ENCODE measurements at places on chromosomes 11 and 22.

DNA sequence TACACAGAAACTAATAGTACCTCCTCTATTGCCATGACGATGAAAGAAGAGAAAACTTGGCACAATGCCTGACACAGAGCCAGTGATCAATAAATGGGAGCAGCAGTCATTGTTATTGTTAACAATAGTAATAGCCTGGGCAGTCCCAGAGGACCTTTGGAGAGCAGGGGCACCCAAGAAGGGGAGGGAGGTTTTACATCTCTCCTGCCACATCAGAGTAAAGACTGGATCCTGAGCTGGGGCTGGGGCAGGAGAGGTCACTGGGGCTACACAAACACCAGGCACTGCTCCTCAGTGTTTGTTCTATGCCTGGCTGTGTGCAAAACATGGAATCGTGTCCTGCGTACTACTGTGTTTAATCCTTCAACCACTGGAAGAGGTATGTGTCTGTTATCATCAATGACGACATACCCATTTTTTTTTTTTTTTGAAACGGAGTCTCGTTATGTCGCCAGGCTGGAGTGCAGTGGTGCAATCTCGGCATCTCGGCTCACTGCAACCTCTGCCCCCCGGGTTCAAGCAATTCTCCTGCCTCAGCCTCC lies 25.0 kb upstream of the CREB3L1 start:
- DNase-seq: no peak

DNA sequence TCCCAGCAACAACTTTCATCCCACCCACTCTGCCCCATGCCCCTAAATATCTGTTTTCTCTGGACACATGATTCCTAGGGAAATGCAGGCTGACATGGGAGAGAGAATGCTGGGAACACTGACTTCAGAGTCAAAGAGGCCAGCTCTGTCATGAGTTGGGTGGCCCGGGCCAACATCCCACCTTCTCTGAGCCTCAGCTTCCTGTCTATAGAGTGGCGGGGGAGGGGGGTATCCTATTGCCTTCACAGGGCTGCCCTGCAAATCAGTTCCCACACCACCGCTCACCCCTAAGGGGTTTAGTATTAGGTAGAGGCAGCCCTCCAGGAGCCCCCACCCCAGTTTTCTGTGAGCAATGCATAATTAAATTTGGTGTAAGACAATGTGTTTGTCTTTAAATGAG lies 175.0 kb upstream of the NCAM1 start:
- DNase-seq: no peak

DNA sequence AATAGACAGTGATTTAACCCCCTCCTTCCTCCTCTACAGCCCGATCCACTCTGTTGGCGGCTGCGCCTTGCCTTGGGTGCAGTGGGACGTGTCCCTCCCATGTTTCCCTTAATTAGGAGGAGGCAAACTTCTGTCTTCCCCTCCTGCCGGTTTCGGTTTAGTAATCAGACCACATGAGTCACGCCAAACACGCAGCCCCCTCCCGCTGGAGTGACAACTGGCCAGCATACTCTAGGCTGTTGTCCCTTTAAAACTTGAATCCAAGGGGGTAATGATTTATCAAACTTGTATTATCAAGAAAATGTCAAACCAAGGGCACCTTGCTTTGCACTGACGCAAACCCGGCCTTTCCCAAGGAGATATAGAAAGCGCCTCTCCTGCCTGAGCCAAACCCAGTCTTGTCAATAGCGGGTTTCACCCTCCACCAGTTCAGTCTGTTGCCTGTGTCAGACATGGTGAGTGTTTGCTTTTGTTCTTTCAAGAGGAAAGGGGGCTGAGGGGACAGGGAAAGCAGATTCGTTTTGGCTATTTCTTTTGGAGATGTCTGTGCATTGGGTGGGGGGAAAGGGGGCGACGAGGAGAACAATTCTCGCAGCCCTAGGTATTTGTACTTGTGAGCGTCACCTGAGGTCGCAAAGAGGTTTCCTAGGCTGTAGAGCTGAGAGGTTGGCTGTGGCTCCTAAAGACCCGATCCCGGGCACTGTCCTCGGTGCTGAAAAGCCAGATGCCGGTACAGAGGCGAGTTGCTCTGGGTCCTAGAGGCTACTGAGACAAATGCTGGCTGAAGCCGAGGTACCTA lies at the start of gene SLC6A5:
Gene SLC6A5 (plus strand): TSS at position 388 of the 799 bp plus-strand sequence. CDS start 65 bp downstream, at position 453.
- no peak for DNase-seq

- DNase-seq: no peak
Measured at GRCh38 chr22:47207387-47207786, 444.9 kb downstream of the TBC1D22A start.

- DNase-seq: no peak
Measured at GRCh38 chr11:72075109-72075508, 5.2 kb downstream of the NUMA1 start.

DNA sequence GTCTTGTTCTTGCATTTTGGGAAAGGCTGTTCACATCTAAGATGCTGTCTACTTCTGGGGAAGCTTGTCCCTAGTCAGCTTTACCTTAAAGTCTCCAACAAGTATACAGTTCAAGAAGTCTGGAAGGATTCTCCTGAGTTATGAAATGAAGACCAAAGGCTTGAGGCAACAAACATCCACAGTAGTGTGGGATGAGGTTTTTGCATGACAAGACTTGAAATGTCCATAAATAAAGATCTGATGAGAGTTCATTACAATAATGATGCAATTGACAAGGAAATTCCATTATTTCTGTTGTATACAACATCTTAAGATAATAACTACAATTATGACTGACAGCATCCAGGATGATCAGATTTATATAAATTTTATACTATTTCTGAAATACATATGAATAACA lies 21.3 kb upstream of the KDM4E start:
- DNase-seq: no peak

DNA sequence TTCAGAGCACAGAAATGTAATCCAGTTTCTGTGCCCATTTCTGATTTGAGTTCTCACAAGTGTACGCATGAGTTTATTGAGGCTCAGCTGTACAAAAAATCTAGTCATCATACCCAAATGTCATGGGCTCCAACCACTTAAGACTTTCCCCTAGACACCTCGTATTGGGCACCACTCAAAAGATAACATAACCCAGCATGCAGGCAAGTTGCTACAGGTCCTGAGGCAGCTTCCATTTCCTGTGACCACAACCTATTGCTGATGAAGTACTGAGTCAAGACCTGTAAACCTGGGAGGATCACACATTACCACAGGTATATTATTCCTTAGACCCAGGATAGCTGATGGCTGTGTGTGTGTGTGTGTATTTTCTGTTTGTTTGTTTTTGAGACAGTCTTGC lies 95.2 kb downstream of the MRTFA start:
- no peak for DNase-seq

- no peak for DNase-seq
Measured at GRCh38 chr11:129790106-129790505, 25.5 kb upstream of the TMEM45B start.

GRCh38 chr22:43535741-43536140 lies 123.9 kb downstream of the MPPED1 start:
- DNase-seq: no peak

DNA sequence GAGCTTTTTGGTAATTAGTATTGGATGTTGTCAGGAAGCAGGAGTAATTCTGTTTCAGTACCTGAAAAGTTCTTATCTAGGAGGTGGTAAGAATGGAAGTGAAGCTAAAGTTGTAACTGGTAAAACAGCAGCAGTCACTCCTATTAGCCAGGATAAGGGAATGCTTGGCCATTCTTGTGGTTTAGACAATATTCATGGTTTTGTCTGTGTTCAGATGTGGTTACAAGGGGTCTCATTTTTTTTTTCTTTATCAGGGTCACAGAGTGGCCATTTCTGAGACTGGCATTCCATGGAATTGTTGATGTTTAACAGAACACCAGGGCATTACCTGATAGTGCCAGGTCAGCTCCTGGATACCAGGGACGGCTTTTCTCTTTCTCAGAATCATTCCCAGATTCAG lies 23.8 kb downstream of the TAF1D start:
- no peak for DNase-seq

GRCh38 chr11:563812-564578 lies 3.2 kb downstream of the RASSF7 start:
- DNase-seq: no peak

DNA sequence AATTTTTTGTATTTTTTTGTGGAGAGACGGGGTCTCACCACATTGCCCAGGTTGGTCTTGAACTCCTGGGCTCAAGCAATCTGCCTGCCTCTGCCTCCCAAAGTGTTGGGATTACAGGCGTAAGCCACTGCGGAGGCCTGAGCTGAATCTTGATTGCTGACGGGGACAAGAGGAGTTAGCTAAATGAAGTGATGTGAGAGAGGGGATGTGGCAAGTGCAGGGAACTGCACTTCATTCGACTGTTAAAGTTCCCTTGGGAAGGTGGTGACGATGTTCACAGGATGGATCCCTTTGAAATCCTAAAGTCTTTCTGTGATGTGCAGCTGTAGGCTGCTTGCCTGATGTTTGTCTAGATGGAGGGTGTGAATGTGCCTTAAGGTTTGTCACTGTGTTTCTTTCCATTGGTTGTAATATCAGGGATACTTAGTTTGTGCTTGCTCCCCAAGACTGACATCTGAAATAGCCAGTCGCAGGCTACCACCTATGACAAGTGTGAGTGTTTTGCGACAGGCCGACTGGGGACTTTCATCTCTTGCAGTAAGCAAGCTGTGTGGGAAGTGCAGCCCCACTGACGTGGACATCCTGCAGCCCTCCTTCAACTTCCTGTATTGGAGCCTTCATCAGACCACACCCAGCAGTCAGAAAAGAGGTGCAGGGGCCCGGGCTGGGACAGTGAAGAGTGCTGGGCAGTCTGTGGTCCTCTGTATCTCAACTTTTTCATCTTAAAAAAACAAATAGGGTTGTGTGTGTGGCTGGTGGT lies 19.6 kb upstream of the CCDC134 start:
- DNase-seq: no peak

DNA sequence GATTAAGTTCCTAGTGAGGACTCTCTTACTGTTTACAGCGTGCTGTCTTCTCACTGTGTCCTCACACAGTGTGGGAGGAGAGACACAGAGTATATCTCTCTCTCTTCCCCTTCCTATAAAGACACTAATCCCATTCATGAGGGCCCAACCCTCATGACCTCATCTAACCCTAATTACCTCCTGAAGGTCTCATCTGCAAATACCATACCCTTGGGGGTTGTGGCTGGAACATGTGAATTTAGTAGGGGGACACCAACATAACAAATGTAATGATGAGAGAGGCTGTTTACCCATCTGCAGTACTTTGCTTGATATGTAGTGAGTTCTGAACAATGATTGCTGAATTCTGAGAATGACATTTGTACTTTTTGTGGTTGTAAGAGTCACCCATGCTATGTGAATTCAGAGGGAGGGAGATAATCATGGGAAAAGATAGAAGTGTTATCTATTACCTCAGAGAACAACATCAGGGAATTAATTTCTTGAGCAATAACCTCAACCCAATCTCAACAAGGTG lies 4.9 kb upstream of the OR52W1 start:
- DNase-seq: no peak

- DNase-seq: no peak
Measured at GRCh38 chr11:78190374-78190773, 1.7 kb downstream of the USP35 start.

GRCh38 chr11:78248903-78249302 lies 60.2 kb downstream of the USP35 start:
- no peak for DNase-seq

DNA sequence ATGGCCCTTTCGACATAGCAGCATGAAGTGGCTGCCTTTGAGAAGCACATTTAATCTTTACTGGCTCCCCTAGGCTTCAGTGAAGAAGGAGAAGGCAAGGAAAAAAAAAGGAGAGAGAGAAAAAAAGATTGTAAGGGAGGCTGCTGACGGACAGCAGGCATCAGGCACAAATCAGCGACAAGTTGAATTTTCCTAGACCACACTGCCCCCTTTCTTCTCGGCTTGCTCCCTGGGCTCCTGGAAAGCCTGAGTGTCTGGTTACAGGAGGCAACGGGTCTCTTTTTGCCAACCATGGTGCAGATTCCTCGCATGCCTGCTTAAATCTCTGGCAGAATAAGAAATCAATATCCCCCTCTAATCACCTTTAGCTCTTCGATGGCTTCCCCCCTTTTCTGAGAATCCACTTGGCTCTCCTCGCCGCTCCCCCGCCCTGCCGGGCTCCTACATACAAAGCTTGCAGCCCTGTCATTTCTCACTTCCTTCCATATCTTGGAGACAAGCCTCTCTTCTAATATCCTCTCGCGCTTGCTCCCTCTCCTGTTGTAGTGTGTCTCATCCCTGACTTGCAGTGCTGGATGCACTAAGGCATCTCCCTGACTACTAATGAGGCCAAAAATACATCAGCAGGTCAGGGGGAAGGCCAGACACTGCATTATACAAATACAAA lies 14.3 kb downstream of the BLID start:
- peak; percentile 95 for DNase-seq

- DNase-seq: no peak
Measured at GRCh38 chr11:29351301-29351873, 665.4 kb downstream of the KCNA4 start.

GRCh38 chr11:61617515-61617914 lies 36.6 kb upstream of the SYT7 start:
- DNase-seq: no peak

GRCh38 chr22:43230971-43231723 lies 44.2 kb upstream of the TTLL12 start:
- no peak for DNase-seq

GRCh38 chr22:41075946-41076345 lies 16.4 kb upstream of the EP300 start:
- DNase-seq: no peak
